Stimulated activated CD8-positive, alpha-beta memory T cell treated with anti-CD3 and anti-CD28 coated beads, Interleukin-15, amount 100 ng/mL, for 24 hours (primary cell): ENCODE measurements at places on chromosomes 7 and 10.

DNA sequence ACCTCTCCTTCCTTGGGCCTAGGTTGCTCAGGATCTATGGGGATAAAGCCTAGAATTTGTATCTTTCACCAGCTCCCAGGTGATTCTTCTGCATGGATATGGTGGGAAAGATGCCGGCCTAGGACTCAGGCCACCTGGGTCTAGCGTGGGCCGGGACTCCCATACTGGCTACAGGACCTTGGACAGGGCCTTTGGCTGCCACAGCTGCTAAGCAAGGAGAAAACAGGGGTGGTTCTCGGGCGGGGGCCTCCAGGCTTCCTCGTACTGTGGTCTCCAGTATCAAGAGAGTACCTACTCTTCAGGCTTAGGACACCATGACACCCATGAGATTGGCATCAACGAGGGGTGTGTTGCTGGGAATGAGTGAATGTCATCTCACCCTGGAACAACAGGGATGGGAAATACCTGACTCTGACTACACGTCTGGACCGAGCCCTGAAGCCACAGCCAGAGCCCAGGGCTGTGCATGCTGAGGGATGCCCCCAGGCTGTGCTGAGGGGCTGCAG lies 120.3 kb upstream of the ADAM12 start:
- no peak for DNase-seq

GRCh38 chr10:5560817-5561703 lies 36.3 kb downstream of the CALML3 start:
- no peak for DNase-seq

DNA sequence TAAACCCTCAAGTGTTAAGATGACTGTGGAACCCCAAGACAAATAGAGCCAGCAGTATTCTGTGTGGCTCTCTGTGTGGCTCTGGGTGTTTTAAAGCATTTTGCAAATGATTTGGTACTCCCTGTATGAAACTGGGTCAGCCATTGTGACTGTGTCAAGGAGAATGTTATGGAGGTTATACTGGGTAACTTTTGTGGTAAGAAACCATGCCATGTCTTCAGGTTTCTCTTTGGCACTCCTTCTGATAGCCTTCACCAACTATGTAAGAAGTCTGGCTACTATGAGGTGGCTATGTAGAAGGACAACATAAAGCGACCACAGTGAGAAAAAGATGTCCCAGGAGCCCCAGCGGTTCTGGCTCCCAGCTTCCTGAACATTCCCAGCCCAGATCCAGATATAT lies 226.6 kb upstream of the RHOBTB1 start:
- no peak for DNase-seq

DNA sequence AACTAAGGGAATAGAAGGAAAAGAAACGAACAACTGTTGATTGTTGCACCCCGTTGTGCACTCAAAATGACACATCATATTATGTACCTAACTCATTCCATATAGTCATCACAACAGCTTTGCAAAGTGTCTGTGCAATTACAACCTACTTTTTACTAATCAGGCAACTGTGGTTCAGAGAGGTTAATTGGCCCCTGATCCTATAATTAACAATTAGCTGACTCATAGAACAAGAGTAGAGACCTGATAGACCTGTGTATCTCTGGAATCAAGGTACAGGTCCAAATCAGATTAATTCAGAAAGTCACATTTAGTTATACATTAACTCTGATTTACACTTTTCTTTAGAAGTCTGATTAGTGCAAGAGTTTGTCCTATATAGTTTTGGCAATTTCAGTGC lies 122.5 kb upstream of the CDK13 start:
- no peak for DNase-seq

DNA sequence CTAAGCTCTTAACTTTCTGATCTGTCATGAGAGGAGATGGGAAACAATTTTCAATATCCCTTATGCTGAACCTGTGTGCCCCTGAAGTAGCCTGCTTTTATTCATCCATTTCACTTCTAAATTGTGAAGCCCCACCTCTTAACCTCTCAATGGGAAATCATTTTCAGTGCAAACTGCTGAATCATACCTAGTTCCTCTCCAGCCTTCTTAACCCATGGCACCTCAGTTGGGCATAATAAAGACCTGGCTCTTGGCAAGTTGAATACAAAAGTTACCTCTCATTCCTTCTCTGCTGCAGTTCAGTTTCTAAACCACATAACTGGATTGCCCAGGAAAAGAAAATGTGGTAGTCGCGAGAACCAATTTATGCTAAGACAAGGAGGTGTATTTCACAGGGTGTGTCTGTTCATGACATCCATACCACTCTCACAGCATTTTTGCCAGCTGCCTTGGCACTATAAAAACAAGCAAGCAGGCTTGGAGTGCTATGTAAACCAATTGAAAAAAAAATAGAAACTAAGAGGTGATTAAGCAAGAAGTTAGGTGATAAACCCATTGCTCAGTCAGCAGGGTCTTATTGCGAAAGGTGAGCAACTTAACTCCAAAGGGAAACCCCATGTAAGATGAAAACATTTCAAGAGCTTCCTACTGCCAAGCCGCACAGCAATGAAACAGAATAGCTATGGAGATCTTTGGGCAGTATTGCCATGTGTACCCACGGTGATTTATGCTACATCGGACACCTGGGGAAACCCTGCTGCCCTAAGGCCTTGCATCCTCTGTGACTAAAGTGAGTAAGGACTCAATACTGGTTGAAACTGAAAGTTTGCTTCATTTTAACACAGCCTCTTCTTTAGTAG lies 57.0 kb upstream of the DKK1 start:
- DNase-seq = no peak

- no peak for DNase-seq
Measured at GRCh38 chr7:151754142-151754590, 122.7 kb downstream of the PRKAG2 start.
